Muscle of leg (tissue), 16 donors: ENCODE measurements at places on chromosomes 5 and 9. TPM values are rescaled to one million over a fixed set of nuclear protein-coding genes. Genes with fewer than 3 reads are reported as not detected.

BTNL9 gene
- 5.3 TPM for total RNA-seq

DNA sequence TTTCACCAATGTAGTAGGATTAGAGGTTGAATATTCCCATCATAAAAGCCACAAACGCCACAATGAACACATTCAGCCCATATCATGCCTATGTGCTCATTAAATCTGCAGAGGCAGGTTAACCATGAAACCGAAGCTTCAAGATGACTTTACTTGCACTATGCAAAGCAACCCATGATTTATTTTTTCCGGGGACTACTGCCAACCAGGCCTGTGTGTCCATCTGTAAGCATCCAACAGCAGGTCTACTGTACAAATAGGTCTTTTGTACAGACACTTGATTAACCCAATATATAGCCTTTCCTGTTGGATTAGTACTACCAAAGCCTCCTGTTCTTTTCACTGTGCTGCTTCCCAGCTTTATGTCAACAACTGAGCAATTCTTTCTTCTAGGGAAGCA, 104.9 kb upstream of the CDH10 start:
- peak; percentile 5 for DNase-seq
- no peaks in the 10 kb centered on the region for H3K4me1 ChIP-seq
- no peak overlapping the region for H3K27ac ChIP-seq
- no peaks in the 10 kb centered on the region for H3K36me3 ChIP-seq
- no peak overlapping the region for H3K4me3 ChIP-seq

PLPP1 gene
- 70.8 TPM for total RNA-seq

- H3K4me1 ChIP-seq = peaks cover 3% of the 10 kb centered on the region
- H3K27ac ChIP-seq = no peak overlapping the region
- H3K36me3 ChIP-seq = peaks cover 55% of the 10 kb centered on the region
- no peaks in the 10 kb centered on the region for H3K27me3 ChIP-seq
- no peak for DNase-seq
Observed at GRCh38 chr9:93562157-93562556, 14.2 kb upstream of the PHF2 start.
